CD4-positive, CD25-positive, alpha-beta regulatory T cell (primary cell): ENCODE measurements at places on chromosomes 2 and 18. TPM values are rescaled to one million over a fixed set of nuclear protein-coding genes. Genes with fewer than 3 reads are reported as not detected.

Gene KCNS3
- total RNA-seq, result not detected

Gene ARMC9
- 0.15 TPM for total RNA-seq

Gene CD207
- not detected for total RNA-seq

- DNase-seq, result no peak
These were observed 83.5 kb downstream of the IRS1 start for GRCh38 chr2:226716126-226716525.

DNA sequence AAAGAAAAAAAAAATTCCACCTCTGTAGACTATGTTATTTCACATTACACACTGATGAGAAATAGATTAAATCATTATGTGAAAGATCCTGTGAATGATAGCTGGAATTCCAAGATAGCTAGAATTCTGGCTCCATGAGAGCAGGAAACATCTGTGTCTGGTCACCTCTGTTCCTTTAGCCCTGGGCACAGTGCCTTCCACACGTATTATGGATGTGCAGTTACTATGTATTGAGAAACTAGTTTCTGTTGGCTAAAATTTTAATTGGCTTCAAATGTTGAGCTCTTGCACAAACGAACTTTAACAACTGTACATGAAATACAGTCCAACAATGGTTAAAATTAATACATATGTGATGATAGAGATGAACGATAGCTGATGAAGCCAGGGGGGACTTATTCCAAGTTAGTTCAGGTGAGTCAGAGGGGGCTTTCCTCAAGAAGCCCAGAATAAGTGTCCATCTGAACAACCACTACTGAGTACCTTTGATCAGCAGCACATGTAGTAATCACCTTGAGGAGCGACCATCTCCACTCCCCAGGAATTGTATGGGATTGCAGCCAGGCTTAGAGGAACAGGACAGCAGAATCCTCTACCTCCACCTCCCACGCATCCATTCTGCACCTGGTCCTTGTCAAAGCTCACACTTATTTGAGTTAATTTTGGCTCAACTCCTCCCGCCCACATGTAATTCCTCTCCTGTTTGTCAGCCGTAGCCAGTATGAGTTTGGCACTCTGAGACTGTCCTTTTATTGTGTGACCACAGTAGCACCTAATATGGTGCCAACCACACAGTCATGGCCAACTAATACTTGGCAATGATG is 68.6 kb downstream of the NABP1 start:
- DNase-seq, result no peak

DNA sequence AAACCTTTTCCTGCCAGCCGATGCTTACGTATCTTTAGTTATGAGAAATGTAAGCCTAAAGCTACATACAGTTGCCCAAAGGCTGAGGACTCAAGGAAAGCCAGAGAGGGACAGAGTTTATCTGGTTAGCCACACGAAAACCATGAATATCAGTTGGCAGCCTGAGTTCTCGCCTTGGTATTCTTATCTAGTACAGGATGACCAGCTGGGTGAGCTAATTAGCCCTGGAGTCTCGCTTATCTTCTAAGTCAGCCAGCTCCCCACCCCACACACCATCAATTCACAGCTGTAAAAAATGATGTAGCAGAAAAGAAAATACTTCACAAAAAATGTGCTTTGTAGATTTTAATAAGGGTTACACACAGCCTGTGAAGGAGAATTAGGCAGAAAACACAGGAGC is 617.5 kb upstream of the SOX11 start:
- no peak for DNase-seq

DNA sequence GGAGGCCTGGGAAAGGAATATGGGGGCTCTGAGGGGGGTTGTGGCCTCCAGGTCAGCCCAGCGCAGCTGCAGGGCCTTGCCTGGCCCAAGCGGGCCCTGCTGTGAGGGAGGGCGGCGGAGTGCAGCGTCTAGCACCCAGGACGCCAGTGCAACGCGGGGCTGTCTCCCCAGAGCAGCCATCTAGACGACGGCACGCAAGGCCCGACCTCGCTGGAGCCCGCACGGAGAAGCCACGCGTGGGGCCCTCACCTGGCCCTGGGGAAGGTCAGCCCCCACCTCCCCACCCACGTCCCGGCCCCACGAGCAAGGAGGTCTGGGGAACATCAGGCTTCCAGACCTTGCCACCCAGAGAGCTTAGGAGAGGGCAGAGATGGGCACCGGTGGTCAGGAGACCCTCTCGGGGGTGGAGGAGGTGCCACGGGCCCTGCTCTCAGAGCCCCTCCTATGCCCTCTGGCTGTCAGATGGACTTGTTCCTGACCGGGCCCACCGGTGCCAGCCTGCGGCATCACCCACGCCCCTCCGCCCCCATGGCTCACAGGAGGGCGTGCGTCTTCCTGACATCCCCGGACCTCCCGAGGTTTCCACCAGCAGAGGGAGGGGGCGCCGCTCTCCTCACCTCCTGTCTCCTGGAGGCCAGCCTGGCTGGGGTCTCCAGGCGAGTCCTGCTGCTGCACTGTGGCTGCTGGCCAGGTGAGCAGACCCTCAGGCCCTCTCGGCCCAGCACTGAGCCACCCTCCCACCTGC is 17.0 kb downstream of the GPR35 start:
- DNase-seq, result no peak
